ENCODE measurements at places on chromosomes 4 and X. TPM values are rescaled to one million over a fixed set of nuclear protein-coding genes. Genes with fewer than 3 reads are reported as not detected.

Gene HELT
- total RNA-seq = not detected

- ATAC-seq = no peak
Observed at GRCh38 chrX:18994713-18995112, 10.8 kb upstream of the PHKA2 start.

Gene SYTL4
- 21.1 TPM for total RNA-seq

DNA sequence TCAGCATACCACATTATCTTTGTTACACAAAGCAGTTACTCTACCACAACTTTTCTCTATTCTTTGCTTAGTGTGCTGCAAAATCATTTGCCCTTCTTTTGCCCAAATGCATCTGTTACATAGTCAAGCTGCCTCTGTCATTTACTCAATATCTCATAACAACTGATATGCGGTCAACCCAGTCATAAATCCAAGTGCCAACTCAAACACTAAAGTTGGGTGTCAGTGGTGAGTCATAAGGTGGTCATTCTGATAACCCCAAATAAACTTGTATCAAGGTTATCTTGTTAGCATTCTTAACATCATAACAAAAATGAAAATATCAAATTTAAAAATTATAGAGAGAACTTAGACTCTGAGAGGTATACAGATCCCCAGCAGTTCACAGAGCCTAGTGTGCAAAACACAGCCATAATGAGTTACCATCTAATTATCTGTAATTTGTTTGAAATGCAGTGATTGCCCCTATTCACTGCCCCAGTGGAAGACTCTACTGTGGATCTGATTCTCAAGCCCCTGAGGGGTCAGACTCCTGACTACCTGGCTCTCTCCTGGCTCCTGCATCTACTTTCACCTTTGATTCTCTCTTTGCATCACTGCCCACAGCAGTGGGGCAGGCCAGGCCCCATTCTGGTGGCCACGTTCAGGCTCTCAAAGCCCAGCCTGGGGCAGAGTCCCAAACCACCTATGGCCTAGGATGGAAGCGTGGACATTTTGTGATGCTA, 29.2 kb downstream of the TBC1D9 start:
- ATAC-seq = no peak

Gene TRIML2
- total RNA-seq = not detected

- ATAC-seq = no peak
Observed at GRCh38 chrX:44785652-44786051, 58.2 kb upstream of the DUSP21 start.

Gene CTAG2
- not detected for total RNA-seq
